Stimulated activated CD8-positive, alpha-beta memory T cell treated with anti-CD3 and anti-CD28 coated beads, Interleukin-7, amount 100 ng/mL, for 48 hours (primary cell): ENCODE measurements at places on chromosomes 3 and 15.

- no peak for DNase-seq
These were observed 52.8 kb downstream of the CRTC3 start for GRCh38 chr15:90582553-90582952.

- DNase-seq: no peak
These were observed 78.4 kb downstream of the B3GNT5 start for GRCh38 chr3:183331498-183331897.

GRCh38 chr15:88334436-88334835, 77.9 kb upstream of the NTRK3 start:
- no peak for DNase-seq

- no peak for DNase-seq
These were observed 581 bp downstream of the SH3BP5 start for GRCh38 chr3:15331606-15332404.

DNA sequence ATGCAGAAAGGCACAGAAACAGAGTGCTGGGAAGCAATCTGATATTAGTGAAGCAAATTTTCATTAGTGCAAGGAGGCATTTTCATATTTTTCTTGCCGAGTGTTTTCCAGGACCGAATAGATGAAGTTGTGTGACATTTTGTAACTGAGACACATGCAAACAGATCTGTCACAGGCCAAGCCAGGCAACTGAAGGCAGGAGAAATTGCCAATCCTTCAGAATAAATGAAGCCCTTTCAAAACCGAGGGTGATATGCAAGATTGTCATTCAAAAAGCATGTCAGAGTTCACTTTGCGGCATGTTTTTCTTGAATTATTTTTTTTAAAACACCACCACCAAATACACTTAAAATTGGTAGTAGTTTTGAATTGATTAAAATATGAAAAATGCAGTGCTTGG, 6.2 kb downstream of the LMOD3 start:
- no peak for DNase-seq

- DNase-seq: no peak
These were observed 56.6 kb upstream of the APEH start for GRCh38 chr3:49617390-49618013.

DNA sequence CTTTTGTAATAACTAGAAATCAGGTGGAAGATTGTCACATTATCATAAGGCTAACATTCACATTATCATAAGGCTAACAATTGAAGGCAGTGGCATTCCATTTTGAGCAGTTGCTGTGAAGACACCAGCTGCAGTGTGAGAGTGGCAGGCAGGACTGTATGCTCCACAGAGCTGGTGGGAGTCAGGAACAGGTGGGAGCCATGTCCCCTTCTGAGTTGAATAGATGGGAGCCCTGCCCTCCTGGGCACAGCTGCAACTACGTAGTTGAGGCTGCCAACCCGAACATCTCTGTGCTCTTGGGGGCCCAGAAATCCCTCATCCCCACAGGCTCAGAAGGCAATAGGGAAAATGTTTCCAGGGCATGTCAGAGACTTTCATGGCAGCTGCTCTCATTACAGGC, 1627.6 kb downstream of the SI start:
- DNase-seq: no peak
